Activated naive CD8-positive, alpha-beta T cell treated with anti-CD3 and anti-CD28 coated beads, Interleukin-2, amount 50 U/mL, for 24 hours (primary cell): ENCODE measurements at places on chromosomes 1 and 21.

- no peaks in the 10 kb centered on the region for H3K27me3 ChIP-seq
- H3K27ac ChIP-seq: no peak overlapping the region
- DNase-seq: no peak
Observed at GRCh38 chr1:101407505-101408211, 170.8 kb downstream of the S1PR1 start.

DNA sequence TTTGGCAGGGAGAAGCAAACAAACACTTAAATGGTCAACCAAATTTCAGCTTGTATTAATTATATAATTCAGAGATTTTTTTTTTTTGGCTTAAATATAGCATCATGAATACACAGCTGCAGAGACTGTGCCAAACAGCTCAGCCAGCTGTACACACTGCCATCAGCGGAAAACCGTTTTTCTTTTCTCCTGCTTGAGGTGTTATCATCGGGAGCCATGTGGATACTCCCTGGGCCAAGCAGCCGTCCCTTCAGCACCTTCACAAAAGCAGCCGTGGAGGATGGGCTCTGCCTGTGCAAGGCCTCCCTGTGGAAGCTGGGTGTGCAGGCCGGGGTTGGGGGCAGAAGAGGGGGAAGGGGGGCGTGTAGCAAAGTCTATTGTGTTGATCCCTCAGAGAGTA is 85.0 kb downstream of the NUF2 start:
- no peak for DNase-seq
- no peak overlapping the region for H3K27ac ChIP-seq
- H3K4me1 ChIP-seq: no peaks in the 10 kb centered on the region
- no peak overlapping the region for H3K4me3 ChIP-seq
- no peaks in the 10 kb centered on the region for H3K36me3 ChIP-seq

DNA sequence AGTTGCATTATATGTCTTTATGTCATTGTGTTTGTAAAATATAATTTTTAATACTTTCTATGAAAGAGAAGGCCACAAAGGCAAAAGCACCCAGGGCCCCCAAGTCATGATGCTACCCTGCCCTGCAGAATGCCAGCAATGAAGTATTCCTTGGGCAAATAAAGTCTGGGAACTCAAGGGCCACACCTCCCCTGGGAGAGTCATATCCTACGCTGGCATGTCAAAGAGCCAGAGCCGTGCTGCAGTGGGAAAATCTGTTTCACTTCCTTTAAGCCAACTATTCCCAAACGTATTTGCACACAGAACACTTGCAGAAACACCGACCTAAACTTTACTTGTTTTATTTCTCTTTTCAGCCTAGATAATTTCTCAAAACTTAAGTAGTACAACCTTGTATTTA is 98.4 kb upstream of the KAZN start:
- peaks cover 18% of the 10 kb centered on the region for H3K27me3 ChIP-seq
- H3K27ac ChIP-seq: no peak overlapping the region
- no peaks in the 10 kb centered on the region for H3K4me1 ChIP-seq
- DNase-seq: no peak
- no peak overlapping the region for H3K4me3 ChIP-seq

- no peaks in the 10 kb centered on the region for H3K36me3 ChIP-seq
- H3K4me3 ChIP-seq: no peak overlapping the region
- no peak overlapping the region for H3K27ac ChIP-seq
- no peak for DNase-seq
Observed at GRCh38 chr1:152954436-152954835, 7.4 kb downstream of the SPRR5 start.

- H3K27ac ChIP-seq: no peak overlapping the region
- no peaks in the 10 kb centered on the region for H3K27me3 ChIP-seq
- H3K36me3 ChIP-seq: peaks cover 17% of the 10 kb centered on the region
- H3K4me3 ChIP-seq: no peak overlapping the region
- no peaks in the 10 kb centered on the region for H3K4me1 ChIP-seq
Observed at GRCh38 chr1:214317300-214317699, 36.3 kb downstream of the SMYD2 start.

DNA sequence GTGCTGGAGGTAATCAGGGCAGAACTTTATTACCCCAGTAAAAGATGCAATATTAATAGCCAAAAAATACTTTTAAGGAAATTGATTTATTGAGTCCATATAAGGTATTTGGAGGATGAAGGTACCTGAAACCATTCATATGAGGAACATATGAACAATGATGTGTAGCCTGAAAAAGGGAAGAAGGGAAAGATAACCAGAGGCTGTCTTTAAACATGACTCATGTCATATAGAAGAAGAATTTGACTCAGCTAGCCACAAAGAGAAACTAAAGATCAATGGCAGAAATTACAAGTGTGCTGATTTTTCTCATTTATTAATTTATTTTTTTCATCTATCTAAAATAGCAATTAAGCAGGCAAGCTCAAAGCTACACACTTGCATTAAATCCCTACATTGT is 136.2 kb upstream of the DUSP10 start:
- no peak overlapping the region for H3K4me3 ChIP-seq
- H3K36me3 ChIP-seq: no peaks in the 10 kb centered on the region
- H3K27me3 ChIP-seq: peaks cover 4% of the 10 kb centered on the region

- no peaks in the 10 kb centered on the region for H3K27me3 ChIP-seq
- no peak overlapping the region for H3K27ac ChIP-seq
- H3K4me3 ChIP-seq: no peak overlapping the region
- H3K4me1 ChIP-seq: no peaks in the 10 kb centered on the region
- DNase-seq: no peak
Observed at GRCh38 chr1:2344744-2345296, 46.5 kb downstream of the MORN1 start.

DNA sequence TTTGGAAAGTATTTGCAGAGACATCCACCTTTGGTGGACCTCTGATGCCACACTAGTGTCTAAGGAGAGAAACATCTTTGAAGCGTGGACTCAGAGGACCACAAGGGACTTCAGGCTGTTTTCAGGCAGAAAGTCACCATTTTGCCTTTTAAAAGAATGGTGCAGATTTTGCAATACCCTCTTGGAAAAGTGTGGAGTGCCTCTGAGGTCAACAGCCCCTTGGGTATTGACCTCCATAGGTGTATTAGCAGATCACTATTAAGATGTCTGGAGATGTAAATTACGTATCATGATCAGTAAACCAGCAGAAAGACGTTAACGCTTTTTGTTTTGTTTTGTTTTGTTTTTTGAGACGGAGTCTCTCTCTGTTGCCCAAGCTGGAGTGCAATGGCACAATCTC is 87.0 kb downstream of the INTS7 start:
- no peak overlapping the region for H3K4me3 ChIP-seq
- no peak for DNase-seq
- H3K36me3 ChIP-seq: peaks cover 14% of the 10 kb centered on the region
- H3K4me1 ChIP-seq: peaks cover 10% of the 10 kb centered on the region
- no peaks in the 10 kb centered on the region for H3K27me3 ChIP-seq

GRCh38 chr1:204107892-204108291 is 35.0 kb downstream of the SOX13 start:
- H3K27ac ChIP-seq: no peak overlapping the region
- H3K4me3 ChIP-seq: no peak overlapping the region
- no peaks in the 10 kb centered on the region for H3K27me3 ChIP-seq

DNA sequence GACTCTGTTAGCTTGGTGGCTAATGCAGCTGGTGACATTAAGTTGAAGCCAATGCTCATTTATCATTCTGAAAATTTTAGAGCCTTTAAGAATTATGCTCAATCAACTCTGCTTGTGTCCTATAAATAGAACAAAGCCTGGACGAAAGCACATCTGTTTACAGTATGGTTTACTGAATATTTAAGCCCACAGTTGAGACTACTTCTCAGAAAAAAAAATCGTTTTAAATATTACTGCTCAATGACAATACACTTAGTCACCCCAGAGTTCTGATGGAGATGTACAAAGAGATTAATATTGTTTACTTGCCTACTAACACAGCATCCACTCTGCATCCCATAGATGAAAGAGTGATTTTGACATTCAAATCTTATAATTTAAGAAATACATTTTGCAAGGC is 79.6 kb downstream of the NEGR1 start:
- H3K27ac ChIP-seq: no peak overlapping the region
- H3K4me3 ChIP-seq: no peak overlapping the region
- DNase-seq: no peak
- no peaks in the 10 kb centered on the region for H3K36me3 ChIP-seq
- H3K27me3 ChIP-seq: no peaks in the 10 kb centered on the region

DNA sequence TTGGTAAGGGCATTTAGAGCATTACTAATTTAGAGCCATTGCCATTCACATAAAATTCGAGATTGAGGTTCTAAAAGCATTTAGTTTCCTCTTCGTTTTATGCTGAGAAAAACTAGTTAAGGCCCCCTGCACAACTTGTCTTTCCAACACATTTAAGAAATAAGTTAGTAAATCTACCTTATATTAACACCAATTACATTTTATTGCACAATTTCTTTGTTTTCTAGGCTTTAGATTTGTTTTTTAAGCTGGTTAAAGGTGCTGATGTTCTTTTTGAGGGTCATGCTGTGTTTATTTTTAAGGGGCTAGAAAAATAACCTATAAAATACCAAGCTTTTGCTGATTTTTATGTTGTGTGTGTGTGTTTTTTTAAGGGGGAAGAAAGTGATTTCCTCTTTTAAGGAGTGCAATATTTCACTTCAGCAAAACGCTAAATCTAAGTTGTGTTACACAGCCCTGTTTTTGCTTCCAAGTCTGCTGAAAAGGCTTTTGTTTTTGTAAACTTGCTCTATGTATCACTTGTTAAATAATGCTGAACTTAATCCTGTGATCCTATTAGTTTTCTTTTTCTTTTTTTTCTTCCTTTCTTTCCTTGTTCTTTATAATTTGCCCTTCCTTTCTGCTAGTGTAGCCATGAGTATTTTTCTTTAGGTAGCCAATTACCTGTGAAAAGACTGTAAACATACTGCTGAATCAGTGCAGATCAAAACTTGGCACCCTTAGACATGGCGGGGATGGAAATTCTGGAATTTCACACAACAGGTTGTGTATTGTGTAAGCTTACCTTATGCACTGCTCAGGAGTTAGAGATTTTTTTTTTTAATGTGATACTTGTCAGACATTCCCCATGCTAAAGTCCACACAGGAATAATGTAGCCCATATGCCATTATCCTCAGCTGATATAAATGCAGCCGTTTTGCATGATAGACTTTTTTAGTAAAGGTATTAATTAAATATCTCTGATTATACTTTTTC is 1.5 kb downstream of the CEPT1 start:
- no peak for DNase-seq
- peaks cover 22% of the 10 kb centered on the region for H3K36me3 ChIP-seq
- peak overlapping the region; percentile 99 for H3K4me3 ChIP-seq
- peaks cover 61% of the 10 kb centered on the region for H3K4me1 ChIP-seq

DNA sequence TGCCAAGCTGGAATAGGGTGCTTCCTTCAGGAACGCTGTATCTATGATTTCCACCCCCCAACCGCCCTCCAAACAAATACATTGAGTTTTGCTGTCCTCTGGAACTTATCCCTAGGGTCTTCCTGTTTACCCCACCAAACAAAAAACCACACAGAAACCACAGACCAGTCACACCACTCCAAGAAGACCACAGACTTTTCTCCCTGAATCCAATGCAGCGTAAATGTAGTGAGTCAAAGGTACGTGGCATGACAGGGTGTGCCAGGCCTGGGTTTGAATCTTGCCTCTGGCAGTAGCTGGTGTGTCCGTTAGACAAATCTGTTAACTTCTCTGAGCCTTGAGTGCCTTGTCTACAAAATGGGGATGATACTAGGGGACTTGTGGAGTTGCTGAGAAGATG is 27.8 kb downstream of the ASAP3 start:
- no peak overlapping the region for H3K4me3 ChIP-seq
- no peaks in the 10 kb centered on the region for H3K36me3 ChIP-seq
- H3K27me3 ChIP-seq: peaks cover 4% of the 10 kb centered on the region
- DNase-seq: no peak
- H3K27ac ChIP-seq: peak overlapping the region; percentile 47

GRCh38 chr21:28266061-28266460 is 726.6 kb downstream of the LTN1 start:
- DNase-seq: no peak
- H3K4me3 ChIP-seq: no peak overlapping the region
- no peaks in the 10 kb centered on the region for H3K27me3 ChIP-seq
- no peak overlapping the region for H3K27ac ChIP-seq

- peak overlapping the region; percentile 59 for H3K27ac ChIP-seq
- H3K27me3 ChIP-seq: no peaks in the 10 kb centered on the region
Observed at GRCh38 chr1:25544243-25544764, 898 bp downstream of the LDLRAP1 start.

GRCh38 chr1:234721476-234722269 is 111.7 kb upstream of the IRF2BP2 start:
- H3K4me3 ChIP-seq: no peak overlapping the region
- no peak for DNase-seq
- H3K36me3 ChIP-seq: no peaks in the 10 kb centered on the region
- H3K27ac ChIP-seq: peak overlapping the region; percentile 65

- no peak for DNase-seq
- no peak overlapping the region for H3K27ac ChIP-seq
- no peak overlapping the region for H3K4me3 ChIP-seq
Observed at GRCh38 chr1:160374306-160375110, 7.6 kb downstream of the NHLH1 start.

DNA sequence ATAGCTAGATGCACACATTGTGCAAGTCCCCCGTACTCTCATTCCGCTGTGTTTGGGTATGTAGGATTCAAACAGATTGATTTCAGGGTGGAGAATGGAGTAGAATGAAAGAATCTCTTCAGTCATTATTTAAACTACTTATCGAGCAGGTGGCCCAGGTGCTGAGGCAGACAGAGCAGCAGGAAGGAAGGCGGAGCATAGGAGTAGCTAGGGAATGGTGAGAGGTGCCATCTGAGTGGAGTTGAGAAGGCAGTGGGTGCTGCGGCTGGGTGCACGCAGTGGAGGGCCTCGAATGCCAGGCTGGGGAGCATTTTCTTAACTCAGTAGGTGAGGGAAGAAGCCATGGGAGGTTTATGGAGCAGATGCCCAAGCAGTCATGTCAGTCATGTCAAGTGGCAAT is 45.2 kb upstream of the CD101 start:
- H3K4me1 ChIP-seq: no peaks in the 10 kb centered on the region
- no peaks in the 10 kb centered on the region for H3K27me3 ChIP-seq
- no peaks in the 10 kb centered on the region for H3K36me3 ChIP-seq
- no peak overlapping the region for H3K4me3 ChIP-seq
- no peak for DNase-seq

- H3K4me3 ChIP-seq: peak overlapping the region; percentile 61
- DNase-seq: peak; percentile 60
- peaks cover 84% of the 10 kb centered on the region for H3K4me1 ChIP-seq
- peak overlapping the region; percentile 79 for H3K27ac ChIP-seq
- peaks cover 5% of the 10 kb centered on the region for H3K27me3 ChIP-seq
Observed at GRCh38 chr1:156124557-156125483, 10.3 kb downstream of the LMNA start.

GRCh38 chr1:203346060-203346768 is 4.7 kb downstream of the FMOD start:
- no peak overlapping the region for H3K4me3 ChIP-seq
- H3K4me1 ChIP-seq: peaks cover 12% of the 10 kb centered on the region
- H3K27me3 ChIP-seq: peaks cover 17% of the 10 kb centered on the region
- no peak for DNase-seq
- H3K27ac ChIP-seq: no peak overlapping the region
